ENCODE measurements at places on chromosomes 11 and 22.

DNA sequence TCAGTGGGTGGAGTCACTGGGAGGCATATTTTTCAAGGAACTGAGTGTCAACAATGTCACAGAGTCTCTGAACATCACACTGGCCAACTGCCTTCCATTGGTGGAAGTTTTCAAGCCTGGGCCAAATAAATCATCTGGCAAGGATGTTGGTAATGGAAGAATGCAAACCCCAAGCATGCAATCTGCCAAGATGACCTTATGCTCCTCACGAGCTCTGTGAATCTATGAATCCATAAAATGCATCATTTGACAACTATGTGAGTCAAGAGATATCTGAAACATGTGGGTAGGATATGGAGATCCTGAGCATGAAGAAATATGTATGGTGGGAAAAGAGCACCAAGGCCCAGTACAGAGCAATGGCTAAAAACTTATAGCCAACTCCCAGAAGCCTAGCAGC is 122.2 kb downstream of the PLEKHA7 start:
- DNase-seq: no peak

- DNase-seq: no peak
Measured at GRCh38 chr22:49106096-49106841, 721.4 kb downstream of the BRD1 start.

GRCh38 chr11:112643416-112643815 is 317.8 kb upstream of the NCAM1 start:
- DNase-seq: no peak

GRCh38 chr11:99773646-99774045 is 752.9 kb downstream of the CNTN5 start:
- DNase-seq: no peak

DNA sequence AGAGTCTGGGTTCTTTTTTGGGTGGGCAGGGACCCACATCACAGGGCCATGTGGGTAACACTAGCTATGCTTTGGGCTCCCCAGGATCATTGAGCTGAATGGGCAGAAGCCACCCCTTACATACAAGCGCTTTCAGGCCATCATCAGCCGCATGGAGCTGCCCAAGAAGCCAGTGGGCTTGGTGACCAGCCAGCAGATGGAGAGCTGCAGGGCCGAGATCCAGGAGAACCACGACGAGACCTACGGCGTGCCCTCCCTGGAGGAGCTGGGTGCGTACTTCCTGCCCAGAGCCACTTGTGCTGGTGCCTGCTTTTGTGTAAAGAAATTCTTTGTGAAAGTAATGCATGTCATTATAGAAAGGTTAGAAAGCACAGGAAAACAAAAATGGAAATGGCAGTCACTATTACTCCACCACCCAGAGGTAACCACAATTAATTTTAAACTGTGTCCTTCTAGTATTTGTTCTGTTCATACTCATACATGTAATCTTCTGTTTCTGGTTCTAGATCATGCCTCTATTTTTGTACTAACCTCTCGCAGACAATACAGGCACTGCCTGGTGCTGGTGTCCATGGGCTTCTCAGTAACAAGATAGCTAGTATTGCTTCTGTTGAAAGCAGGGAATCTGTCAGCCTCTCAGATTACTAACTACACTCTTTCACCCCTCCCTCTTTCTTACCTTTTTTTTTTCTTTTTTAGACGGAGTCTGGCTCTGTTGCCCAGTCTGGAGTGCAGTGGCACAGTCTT is 13.7 kb downstream of the CRY2 start:
- no peak for DNase-seq

DNA sequence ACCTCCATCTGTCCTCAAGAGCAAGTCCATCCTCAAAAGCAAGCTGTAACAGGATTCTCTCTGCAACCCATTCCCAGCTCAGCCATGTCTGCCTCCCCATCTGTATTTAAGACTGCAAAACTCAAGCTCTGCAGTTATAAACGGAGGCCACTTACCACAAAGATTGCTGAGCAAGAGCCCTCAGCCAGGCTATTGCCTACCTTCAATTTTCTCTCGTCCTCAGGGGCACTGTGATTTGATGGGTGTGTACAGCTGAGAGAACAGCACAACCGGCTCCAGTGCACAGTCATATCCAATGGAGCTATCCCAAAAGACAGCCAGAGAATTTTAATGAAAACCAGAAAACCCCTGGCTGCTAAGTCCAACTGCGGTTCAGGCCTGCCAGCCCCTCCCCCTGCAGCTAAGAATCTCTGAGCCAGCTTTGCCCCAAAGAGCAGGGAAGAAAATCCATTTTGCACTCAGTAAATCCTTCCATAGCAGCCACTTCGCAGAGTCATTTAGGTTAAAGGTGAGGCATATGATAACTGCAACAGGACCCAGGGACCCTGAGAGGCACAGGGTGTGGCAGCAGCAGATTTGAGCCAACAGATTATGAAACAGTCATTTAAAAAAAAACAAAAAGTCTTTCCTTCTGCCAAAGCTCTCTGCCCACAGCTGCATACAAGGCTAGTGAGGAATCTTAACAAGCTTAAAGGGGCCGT is 37.6 kb downstream of the RAB30 start:
- DNase-seq: no peak

GRCh38 chr11:18608376-18608775 is 8.8 kb downstream of the MISFA start:
- DNase-seq: no peak

DNA sequence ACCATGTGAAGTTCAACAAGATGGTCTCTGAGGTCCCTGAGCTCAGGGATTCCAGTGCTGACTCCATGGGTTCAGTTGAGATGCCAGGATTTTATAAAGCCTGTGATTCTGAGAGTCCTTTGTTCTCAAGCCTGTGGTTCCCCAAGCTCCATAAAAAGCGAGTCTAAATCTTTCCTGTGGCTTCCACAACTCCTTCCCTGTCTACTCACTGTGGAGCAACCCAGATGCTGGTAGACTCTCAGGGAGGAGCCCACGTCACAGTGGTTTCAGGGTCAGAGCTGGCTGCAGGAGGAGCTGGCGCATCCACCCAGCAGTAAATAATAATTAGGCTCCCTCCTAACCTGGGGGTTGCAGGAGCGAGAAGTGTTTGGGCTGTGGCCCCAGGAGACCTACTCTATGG is 2.0 kb upstream of the RELT start:
- DNase-seq: no peak

GRCh38 chr11:69152733-69153421 is 2.9 kb upstream of the SMIM38 start:
- DNase-seq: no peak

GRCh38 chr11:35536470-35536869 is 11.1 kb upstream of the PAMR1 start:
- DNase-seq: no peak

GRCh38 chr11:110598725-110599124 is 113.5 kb downstream of the ARHGAP20 start:
- no peak for DNase-seq

Data from ACHN (cell line).